ENCODE measurements at places on chromosomes 3 and 15. TPM values are rescaled to one million over a fixed set of nuclear protein-coding genes. Genes with fewer than 3 reads are reported as not detected.

The ANKDD1A gene
- 6.0 TPM for total RNA-seq

DNA sequence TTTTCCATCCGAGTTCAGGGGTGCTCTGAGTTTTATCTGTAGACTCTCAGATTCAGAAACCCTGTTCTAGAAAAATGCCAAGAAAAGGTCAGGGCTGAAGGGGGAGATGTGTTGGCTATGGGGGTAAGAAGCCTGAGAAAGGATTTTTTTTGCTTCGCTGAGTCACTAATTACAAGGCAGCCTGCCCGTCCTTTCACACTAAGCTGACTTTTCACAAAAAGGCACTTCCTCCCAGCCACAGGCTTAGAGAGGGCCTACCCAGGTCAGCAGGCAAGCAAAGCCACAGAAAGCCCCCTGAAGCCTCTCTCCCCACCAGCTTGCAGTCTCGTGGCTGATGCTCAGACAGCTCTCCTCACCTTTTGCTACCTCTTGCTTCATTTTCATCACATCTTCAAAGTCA, 192.6 kb upstream of the PRICKLE2 start:
- no peaks in the 10 kb centered on the region for H3K27me3 ChIP-seq
- H3K36me3 ChIP-seq: no peaks in the 10 kb centered on the region
- no peak overlapping the region for H3K4me3 ChIP-seq
- DNase-seq: no peak
- H3K27ac ChIP-seq: no peak overlapping the region

The DAPK2 gene
- 73.3 TPM for total RNA-seq

GRCh38 chr15:52563501-52564060, 5.2 kb downstream of the ARPP19 start:
- no peaks in the 10 kb centered on the region for H3K27me3 ChIP-seq
- no peak for DNase-seq
- H3K27ac ChIP-seq: no peak overlapping the region
- H3K4me1 ChIP-seq: peaks cover 57% of the 10 kb centered on the region

DNA sequence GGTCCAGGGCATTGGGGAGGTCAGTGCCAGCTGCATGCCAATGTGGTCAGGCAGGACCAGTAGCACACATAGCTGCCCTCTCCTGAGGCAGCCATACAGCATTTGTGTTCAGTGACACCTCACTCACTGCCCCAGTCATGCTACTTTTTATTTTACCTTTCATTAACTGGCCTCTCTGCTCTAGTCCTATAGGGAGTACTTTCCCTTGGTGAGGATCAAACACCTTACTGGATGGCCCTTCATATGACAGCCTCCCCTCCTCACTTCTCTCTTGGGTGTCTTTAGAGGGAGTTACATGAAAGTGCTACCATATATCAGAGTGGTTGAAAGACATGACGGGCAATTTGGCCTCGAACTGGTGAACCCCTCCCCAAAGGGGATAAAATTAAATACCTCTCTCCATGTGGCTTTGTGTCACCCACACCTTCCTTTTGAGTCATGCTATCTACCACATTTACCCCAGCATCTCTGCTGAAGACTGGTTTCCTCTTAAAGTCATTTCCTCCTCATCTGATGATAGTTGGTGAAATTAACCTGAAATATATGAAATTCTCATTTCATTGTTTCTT, 17.6 kb downstream of the RLBP1 start:
- no peak overlapping the region for H3K27ac ChIP-seq
- H3K4me1 ChIP-seq: no peaks in the 10 kb centered on the region
- no peaks in the 10 kb centered on the region for H3K27me3 ChIP-seq
- H3K36me3 ChIP-seq: peaks cover 19% of the 10 kb centered on the region

DNA sequence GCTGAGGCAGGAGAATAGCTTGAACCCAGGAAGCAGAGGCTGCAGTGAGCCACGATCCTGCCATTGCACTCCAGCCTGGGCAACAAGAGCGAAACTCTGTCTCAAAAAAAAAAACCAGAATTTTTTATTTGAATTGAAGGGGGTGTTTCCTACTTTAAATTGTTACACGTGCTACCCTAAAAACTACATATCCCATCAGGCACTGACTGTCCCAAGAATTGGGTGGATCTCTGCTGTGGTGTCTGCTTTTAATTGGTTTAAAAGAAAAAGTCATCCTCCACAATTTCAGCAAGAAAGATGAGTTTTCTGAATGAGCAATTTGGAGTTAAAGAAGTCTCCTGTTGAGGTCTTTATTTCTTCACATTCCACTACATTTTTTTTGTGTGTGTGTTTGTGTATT, 2.1 kb downstream of the PDIA3 start:
- H3K27ac ChIP-seq: no peak overlapping the region
- peak overlapping the region; percentile 86 for H3K4me3 ChIP-seq
- H3K27me3 ChIP-seq: no peaks in the 10 kb centered on the region
- H3K36me3 ChIP-seq: peaks cover 24% of the 10 kb centered on the region
- DNase-seq: no peak

GRCh38 chr15:83278191-83278590, 6.3 kb downstream of the BNC1 start:
- H3K4me1 ChIP-seq: peaks cover under 1% of the 10 kb centered on the region
- no peak overlapping the region for H3K4me3 ChIP-seq
- no peak overlapping the region for H3K27ac ChIP-seq
- DNase-seq: no peak

DNA sequence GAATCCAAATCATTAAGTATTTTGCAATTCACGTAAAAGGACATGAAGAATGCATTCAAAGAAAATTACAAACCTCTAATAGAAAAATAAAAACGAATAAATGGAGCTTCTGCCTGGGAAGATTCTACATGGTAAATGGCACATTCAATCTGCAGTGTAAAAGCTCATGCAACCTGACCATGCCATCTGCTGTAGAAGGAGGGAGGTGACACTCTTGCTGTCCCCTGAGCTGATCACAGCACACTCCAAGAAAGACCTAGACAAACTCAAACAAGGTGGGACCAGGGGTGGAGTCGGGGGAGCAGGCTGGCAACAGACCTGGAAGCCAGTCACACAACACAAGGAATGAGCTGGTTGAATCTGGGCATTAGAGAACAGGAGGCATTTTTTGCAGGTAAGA, 101.8 kb downstream of the BDH1 start:
- H3K36me3 ChIP-seq: no peaks in the 10 kb centered on the region
- no peak overlapping the region for H3K4me3 ChIP-seq
- no peak overlapping the region for H3K27ac ChIP-seq

The OXTR gene
- total RNA-seq: 0.55 TPM

GRCh38 chr3:190870127-190870526, 7.6 kb upstream of the GMNC start:
- no peaks in the 10 kb centered on the region for H3K36me3 ChIP-seq
- H3K4me1 ChIP-seq: no peaks in the 10 kb centered on the region
- H3K27me3 ChIP-seq: no peaks in the 10 kb centered on the region

- H3K4me3 ChIP-seq: no peak overlapping the region
- peaks cover 23% of the 10 kb centered on the region for H3K27me3 ChIP-seq
- no peak overlapping the region for H3K27ac ChIP-seq
- H3K4me1 ChIP-seq: no peaks in the 10 kb centered on the region
- DNase-seq: no peak
Measured at GRCh38 chr15:93105485-93105884, 16.5 kb upstream of the RGMA start.

DNA sequence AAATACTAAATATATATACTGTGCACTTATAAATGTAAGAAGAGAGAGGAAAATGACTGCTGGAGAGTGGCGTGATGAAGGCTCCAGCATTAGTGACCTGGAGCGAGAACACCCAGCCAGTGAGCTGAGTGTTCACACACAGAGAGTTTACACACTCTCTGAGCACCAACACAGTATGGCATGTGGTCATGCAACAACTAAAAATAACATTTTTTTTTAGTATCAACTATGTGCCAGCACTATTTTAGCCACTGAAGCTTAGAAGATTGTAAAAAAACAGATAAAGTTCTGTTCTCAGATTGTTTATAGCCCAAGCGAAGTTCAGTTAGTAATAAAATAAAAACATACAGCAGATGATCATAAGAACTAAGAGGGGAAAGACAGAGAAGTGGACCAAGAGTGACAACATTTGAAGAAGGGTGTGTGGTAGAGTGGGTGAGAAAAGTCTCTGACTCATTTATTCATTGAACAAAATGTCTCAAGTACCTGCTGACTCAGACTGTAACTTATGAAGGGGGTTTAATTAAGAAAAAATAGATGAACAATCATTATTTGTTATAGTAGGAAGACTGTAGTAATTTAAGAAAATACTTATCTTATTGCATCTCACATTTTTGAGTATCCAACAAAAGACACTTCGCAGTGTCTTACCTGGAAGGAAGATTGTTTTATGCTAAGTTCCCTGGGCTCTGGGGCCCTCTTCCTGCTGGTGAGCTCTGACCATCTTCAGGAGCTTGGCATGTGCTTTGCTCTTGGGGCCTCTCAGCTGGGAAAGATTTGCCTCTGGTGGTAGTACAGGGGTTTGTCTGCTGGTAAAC, 43.8 kb downstream of the GAP43 start:
- no peak overlapping the region for H3K27ac ChIP-seq
- no peak overlapping the region for H3K4me3 ChIP-seq
- H3K36me3 ChIP-seq: no peaks in the 10 kb centered on the region
- no peaks in the 10 kb centered on the region for H3K4me1 ChIP-seq

GRCh38 chr3:56125358-56126005, 342.8 kb downstream of the ERC2 start:
- no peaks in the 10 kb centered on the region for H3K27me3 ChIP-seq
- no peaks in the 10 kb centered on the region for H3K4me1 ChIP-seq
- DNase-seq: no peak
- H3K36me3 ChIP-seq: no peaks in the 10 kb centered on the region
- H3K27ac ChIP-seq: no peak overlapping the region

- no peaks in the 10 kb centered on the region for H3K4me1 ChIP-seq
- no peaks in the 10 kb centered on the region for H3K36me3 ChIP-seq
- H3K27me3 ChIP-seq: no peaks in the 10 kb centered on the region
- no peak overlapping the region for H3K27ac ChIP-seq
- no peak overlapping the region for H3K4me3 ChIP-seq
Measured at GRCh38 chr3:110846971-110847370, 224.6 kb upstream of the NECTIN3 start.

GRCh38 chr3:186653984-186654383, 11.8 kb upstream of the HRG start:
- no peaks in the 10 kb centered on the region for H3K4me1 ChIP-seq
- no peaks in the 10 kb centered on the region for H3K27me3 ChIP-seq

The AMOTL2 gene
- 119 TPM for total RNA-seq

The NPAP1 gene
- total RNA-seq: 0.17 TPM

DNA sequence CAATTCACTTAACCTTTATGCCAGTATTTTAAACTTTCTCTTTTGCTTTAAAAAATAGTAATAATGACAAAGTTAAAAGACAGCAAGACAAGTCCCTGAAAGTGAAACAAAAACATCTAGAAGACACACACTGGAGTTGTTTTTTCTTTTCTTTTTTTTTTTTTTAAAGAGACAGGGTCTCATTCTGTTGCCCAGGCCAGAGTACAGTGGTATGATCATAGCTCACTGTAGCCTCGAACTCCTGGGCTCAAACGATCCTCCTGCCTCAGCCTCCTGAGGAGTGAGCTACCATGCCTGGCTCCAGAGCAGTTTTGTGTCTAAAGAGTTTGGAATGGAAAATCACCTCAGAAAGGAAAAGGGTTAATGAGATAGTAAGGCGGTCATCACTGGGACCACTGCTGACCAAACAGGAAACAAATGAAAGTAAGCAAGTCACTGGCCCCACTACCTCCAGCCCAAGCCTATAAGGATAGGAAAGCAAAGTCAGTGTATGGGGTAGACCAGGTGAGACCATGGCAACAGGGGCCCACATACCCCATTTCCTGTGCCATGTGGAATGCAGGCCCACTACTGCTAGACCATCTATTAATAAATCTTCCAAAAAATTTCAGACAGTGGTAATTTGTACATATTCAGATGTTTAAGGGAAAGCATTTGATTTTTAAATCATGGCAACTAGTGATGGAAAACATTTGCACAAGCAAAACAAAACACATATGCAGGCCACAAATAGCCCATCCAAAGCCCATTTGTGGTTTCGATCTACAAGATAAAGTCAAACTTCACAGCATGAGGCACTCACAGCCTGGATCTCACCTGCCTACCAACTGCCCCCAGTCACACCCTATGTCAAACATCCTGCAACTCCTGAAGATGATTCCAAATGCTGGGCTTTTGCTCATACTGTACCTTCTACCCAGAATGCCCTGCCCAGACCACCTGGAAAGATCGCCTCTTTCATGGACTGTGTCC, 62.6 kb downstream of the OSBPL10 start:
- peak overlapping the region; percentile 3 for H3K27ac ChIP-seq
- no peaks in the 10 kb centered on the region for H3K27me3 ChIP-seq
- peaks cover 23% of the 10 kb centered on the region for H3K4me1 ChIP-seq
- H3K4me3 ChIP-seq: peak overlapping the region; percentile 24
- DNase-seq: no peak

The GATM gene
- total RNA-seq: 7.2 TPM

The PCLAF gene
- 2.8 TPM for total RNA-seq

DNA sequence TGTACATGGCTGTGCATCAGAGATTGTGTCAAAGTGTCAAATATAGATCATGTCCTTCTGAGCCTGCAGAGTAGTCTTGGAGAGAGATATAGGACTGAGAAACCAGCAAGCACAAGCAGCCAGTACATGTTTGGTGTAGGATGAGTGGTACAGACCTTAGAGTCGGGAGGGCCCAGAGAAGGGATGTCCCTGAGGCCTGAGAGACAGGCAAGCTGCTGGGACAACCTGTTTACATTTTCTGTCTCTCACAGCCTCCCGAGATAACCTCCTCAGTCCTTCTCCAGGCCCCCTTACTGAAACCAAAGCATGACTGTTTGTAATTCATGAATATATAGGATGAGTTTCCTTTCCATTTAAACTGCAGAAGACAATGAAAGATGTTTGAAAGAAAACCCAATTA, 182.4 kb upstream of the STT3B start:
- no peaks in the 10 kb centered on the region for H3K36me3 ChIP-seq
- H3K27me3 ChIP-seq: no peaks in the 10 kb centered on the region
- H3K27ac ChIP-seq: no peak overlapping the region
- H3K4me3 ChIP-seq: no peak overlapping the region
- DNase-seq: no peak

The SPATA12 gene
- 0.38 TPM for total RNA-seq

The MORC1 gene
- not detected for total RNA-seq

DNA sequence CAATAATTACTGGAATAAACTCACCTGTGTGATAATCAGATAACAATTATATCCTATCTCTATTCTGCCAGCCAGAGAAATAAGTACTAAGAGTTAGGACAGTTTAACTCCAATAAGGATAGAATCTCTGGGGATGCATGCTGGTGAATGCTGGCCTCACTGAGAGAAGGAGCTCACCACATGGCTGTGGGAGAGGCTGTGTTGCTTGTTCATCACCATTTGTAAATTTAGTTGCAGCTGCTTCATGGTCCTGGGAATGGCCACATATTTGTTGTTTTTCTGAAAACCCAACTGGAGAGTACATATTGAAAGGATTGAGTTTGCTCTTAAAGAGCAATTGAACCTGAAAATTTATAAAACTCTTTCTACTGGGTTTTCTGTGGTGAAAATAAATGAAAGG, 207.3 kb downstream of the NECTIN3 start:
- no peaks in the 10 kb centered on the region for H3K27me3 ChIP-seq
- no peak for DNase-seq
- no peaks in the 10 kb centered on the region for H3K36me3 ChIP-seq
- no peaks in the 10 kb centered on the region for H3K4me1 ChIP-seq
- H3K27ac ChIP-seq: no peak overlapping the region
- no peak overlapping the region for H3K4me3 ChIP-seq

Data from upper lobe of right lung (tissue), 1 donor.